ENCODE measurements at places on chromosomes 13 and 19.

- DNase-seq, result no peak
Measured at GRCh38 chr13:99811067-99811700, 160.4 kb downstream of the ZIC5 start.

GRCh38 chr13:34623331-34623730 is 318.7 kb upstream of the NBEA start:
- no peak for DNase-seq

GRCh38 chr19:31058676-31059340 is 290.4 kb downstream of the TSHZ3 start:
- no peak for DNase-seq

GRCh38 chr13:49411353-49411752 is 32.5 kb downstream of the CAB39L start:
- no peak for DNase-seq

DNA sequence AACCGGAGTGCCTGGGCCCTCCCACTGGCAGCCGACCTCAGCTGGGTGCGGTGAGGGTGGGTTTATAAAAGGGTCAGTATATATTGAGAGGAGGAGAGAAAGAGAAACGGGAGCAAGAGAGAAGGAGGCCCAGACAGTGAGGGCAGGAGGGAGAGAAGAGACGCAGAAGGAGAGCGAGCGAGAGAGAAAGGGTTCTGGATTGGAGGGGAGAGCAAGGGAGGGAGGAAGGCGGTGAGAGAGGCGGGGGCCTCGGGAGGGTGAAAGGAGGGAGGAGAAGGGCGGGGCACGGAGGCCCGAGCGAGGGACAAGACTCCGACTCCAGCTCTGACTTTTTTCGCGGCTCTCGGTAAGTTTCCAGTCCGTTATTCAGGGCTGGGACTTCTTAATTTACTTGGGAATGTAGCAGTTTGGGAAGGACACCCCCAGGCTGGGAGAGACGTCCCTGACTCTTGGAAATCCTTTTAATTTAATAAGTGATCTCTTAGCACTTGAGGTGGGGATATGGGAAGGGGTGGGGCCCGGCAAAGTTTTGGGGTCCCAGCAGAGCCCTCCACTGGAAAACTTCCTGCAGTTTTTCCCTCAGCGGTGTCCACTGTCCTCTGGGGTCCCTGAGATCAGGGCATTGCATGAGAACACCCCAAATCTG is at the start of gene EMP3:
EMP3 (plus strand) TSS at position 288 of the 646 bp plus-strand sequence. CDS start 1,293 bp downstream, outside the sequence.
- no peak for DNase-seq

DNA sequence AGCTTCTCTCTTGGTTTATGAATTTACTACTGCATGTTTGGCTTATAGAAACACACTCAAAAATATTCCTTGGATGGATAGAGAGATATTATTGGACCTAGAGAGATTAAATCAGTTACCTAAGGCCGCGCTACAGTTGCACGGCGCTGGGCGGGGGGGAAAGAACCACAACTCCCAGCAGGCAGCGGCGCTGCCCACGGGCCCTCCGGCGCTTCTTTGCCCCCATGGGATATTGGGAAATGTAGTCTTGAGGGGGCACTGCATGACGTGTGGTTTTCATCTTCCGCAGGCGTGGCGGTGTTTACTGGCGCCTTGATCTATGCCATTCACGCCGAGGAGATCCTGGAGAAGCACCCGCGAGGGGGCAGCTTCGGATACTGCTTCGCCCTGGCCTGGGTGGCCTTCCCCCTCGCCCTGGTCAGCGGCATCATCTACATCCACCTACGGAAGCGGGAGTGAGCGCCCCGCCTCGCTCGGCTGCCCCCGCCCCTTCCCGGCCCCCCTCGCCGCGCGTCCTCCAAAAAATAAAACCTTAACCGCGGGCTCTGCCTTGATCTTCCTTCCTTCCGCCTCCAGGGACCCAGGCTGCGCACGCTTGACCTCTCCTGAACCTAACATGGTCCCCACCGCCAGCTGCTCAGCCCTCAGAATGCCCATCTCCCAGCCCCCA is 4.8 kb downstream of the EMP3 start:
- peak; percentile 98 for DNase-seq

DNA sequence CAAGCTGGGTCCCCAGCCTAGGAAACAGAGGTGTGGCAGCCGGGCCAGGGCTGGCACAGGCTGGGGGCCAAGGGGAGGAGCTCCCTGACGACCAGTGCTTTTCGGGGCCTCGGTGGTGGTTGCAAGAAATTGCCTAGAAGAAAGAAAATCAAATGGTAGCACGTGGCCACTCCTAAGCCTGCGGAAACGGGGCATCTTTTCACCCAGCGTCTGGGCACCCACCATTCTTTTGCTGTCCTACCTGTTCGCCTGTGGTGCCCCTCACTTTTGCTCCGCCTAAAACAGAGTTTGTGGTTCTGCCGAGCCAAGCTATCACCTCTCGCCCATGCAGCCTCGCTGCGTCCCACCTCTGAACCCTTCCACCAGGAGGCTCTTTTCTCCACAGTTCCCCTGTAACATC is 7.1 kb upstream of the KRTDAP start:
- DNase-seq, result no peak
